Cardiac fibroblast (primary cell): ENCODE measurements at places on chromosomes 12 and 14.
A peak's percentile ranks its signal among the peaks of the same experiment; 100 is the strongest.

DNA sequence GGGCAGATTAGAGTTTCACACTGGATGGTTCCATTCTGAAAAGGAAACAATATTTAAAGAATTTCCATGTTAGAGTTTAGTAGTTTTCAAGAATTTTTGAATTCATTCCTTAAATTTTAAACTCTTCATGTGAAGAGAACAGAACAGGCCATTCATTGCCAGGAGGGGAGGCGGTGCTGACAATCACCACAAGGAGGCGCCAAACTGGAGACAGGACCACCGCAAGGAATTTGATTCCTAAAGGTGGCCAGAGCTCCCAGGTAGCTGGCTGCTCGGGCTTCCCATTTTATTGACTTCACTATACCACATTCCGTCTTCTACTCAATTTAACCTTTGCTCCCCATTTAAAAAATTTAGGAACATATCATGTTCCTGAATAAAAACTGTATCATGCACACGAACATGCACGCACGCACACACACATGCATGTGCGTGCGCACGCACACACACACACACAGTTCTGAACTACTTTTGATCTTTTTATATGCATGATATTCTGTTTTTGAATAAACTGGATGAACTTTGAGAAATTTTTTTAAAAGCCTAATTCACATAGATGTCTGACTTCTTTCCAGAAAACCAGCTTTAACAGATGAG is 101.2 kb downstream of the NELL2 start:
- DNase-seq: peak; percentile 7

DNA sequence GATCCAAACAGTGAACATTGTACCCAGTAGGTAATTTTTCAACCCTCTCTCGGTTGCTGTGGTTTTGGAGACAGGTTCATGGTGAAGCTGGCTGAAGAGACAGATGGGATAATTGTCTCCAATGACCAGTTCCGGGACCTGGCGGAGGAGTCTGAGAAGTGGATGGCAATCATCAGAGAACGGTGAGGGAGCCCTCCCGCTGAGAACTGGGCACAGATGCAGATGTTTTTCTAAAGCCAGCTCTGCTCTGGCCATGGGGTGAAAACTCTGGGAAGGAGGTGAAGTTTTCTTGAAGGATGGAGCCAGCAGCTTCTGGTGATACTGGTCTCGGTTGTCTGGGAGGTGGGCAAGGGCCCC is 6.2 kb downstream of the KHNYN start:
- DNase-seq: no peak

DNA sequence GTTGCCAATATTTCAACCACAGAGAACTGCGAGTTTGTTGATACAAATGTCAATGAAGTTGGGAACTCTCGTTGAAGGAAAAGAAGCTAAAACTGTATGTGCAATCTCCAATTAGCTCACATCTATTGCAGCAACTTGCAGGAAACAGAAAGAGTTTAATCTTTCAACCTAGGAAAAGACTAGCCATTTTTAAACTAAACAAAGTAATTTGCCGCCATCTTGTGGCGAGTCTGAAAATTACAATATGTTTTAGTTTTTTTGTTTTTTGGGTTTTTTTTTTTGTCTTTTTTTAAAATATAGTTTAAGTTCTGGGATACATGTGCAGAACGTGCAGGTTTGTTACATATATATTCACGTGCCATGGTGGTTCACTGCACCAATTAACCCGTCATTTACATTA is 131.2 kb upstream of the FOXG1 start:
- DNase-seq: peak; percentile 72

DNA sequence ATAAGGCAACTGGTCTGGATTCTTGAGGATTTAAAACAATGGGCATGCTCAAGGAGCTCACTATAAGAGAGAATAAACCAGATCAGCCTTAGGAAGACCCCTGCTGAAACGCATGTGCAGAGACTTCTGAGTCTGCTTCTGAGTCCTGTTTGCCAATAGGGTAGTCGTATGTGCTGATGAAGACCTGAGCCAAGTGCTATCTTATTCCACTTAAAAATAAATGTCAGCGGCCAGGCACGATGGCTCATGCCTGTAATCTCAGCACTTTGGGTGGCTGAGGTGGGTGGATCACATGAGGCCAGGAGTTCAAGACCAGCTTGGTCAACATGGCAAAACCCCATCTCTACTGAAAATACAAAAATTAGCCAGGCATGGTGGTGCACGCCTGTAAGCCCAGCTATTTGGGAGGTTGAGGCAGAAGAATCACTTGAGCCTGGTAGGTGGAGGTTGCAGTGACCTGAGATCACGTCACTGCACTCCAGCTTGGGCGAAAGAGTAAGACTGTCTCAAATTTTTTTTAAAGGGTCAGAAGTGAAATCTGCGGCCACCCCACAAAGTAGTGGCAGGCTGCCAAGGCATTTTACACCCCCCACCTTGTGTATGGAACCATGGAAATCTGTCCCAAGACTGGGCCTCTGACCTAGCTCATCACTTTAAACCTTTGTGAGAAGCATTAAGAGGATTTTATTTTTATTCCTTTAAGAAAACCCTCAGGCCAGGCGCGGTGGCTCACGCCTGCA is 20.3 kb downstream of the RFC5 start:
- DNase-seq: no peak
